NCI-H510A (cell line): ENCODE measurements at places on chromosomes 13 and 19.
A peak's percentile ranks its signal among the peaks of the same experiment; 100 is the strongest.

GRCh38 chr19:33368074-33368864 lies 5.2 kb upstream of the CEBPG start:
- DNase-seq = no peak

DNA sequence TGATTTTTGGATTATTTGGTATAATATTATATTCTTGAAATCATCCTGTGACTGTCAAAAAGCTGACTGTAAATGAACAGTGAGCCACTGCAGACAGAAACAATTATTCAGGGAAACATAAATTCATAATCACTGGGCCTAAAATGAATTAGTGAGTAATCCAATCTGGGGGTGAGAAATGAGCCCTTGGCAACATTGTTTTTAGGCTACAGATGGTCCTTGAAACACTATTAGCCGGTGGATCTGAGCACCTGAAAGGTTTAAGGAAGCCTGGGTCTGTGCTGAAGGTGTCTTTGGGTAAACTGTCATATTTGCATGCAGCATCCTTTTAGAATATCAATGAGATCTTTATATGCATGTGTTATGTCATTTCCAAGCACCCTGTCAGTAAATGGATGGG lies 290.7 kb downstream of the ATP8A2 start:
- no peak for DNase-seq

GRCh38 chr19:6738787-6739389 lies 592 bp upstream of the TRIP10 start:
- no peak for DNase-seq

- DNase-seq = peak; percentile 72
These were observed 8.4 kb upstream of the BCAM start for GRCh38 chr19:44800461-44800860.

DNA sequence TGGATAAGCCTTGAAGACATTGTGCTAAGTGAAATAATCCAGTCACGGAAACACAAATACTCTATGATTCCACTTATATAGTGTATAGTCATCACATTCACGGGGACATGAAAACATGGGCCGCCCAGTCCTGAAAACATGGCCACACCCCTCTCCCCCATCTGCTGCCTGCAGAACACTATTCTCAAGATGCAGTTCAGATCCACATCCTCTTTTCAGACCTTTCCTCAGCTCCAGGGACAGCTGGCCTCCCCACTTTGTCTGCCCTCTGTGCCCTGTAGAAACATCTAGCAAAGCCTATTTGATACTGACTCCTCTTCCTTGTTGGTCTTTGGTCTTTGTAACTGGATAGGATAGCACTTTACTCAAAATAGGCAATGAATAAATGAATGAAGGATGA lies 8.3 kb downstream of the RFX2 start:
- no peak for DNase-seq

DNA sequence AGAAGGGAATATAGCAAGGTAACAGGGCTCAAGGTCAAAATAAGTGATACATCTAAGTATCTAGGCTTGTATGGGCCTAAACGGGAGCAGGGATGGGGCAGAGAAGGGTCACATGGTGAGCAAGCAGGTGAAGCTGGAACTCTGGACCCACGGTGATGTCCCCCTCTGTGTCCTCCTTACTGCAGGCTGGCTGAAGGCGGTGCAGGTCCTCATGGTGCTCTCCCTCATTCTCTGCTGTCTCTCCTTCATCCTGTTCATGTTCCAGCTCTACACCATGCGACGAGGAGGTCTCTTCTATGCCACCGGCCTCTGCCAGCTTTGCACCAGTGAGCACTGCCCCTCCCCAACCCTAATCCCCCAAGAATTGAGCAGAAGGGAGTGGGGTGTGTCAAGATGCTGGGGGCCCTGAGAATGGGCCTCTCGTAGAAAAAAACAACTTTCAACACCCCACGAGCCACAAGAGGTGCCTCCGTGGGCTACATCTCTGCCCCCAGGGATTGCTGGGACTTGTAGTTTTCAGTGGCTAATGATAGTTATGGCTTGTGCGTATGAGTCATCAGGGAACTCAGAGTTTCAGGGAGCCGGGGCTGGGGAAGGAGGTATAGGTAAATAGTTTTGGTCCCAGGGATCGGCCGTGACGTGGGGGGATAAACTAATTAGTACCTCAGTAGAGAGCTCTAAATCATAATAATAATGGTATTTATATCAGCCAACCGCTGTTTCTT lies 4.0 kb downstream of the EMP3 start:
- DNase-seq = no peak

DNA sequence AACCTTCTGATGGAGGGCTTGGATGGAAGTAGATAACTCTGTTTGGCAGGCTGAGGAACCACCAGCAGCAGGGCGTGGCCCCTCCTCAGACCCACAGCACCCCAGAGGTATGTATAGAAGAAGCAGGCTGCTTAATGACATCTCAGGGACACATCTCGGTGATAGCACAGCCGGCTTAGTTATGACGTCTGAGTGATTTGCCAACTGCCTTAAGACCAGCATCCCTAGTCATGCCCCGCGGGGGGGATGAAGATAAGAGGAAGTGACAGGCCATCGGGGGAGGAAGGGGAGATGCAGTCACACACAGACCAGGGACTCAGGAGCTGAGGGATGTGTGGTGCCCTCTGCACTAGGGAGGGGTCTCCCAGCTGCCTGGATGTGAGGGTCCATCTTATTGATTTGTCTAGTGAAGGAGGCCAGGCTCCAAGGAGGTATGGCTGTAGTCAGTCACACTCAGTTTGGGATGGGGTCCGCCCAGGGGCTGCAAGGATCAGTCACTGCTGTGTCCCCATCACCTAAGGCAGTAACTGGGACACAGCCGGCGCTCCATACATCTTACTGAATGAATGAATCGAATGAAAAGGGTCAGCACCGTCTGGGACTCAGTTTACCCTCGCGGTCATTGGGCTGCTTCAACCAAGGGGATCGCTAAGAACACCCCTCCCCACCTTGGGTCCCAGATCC lies 19.2 kb upstream of the ERCC1 start:
- DNase-seq = no peak

DNA sequence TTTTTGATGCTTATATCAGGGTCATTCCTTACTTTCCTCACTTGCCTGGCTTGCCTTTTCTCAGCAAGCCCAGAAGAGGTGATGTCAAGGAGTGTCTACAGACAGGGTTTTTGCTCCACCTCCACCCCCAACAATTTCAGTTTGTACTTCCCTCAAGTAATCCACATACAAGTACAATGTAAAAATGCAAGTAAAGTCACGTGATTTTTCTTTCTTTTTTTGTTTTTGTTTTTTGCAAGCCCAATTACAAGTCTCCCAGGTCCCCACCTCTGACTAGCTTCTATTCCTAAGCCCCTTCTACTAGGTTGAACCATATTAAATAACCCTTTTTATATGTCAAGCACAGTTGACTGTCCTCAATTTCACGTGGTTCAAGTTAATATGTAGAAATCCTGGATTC lies 579.6 kb downstream of the DIAPH3 start:
- DNase-seq = no peak
